ENCODE measurements at places on chromosomes 12 and 14.

GRCh38 chr14:42565556-42565955 is 958.9 kb downstream of the LRFN5 start:
- no peak for DNase-seq

DNA sequence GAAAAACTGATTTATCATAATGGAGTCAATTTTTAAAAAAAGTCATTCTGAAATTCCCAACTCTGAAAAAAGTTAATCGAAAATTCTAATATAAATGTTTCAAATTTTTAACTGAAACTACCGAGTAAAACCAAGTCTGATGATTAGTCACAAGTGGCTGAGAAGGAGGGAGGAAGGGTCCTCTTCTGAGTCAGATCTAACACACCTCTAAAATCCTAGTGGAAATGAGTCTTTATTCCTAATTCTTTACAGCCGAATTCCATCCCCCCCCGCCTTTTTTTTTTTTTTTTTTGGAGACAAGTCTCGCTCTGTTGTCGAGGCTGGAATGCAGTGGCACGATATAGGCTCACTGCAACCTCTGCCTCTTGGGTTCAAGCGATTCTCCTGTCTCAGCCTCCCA is 37.9 kb downstream of the RAD9B start:
- no peak for DNase-seq

- no peak for DNase-seq
These were observed 23.1 kb downstream of the PPTC7 start for GRCh38 chr12:110560048-110560447.

DNA sequence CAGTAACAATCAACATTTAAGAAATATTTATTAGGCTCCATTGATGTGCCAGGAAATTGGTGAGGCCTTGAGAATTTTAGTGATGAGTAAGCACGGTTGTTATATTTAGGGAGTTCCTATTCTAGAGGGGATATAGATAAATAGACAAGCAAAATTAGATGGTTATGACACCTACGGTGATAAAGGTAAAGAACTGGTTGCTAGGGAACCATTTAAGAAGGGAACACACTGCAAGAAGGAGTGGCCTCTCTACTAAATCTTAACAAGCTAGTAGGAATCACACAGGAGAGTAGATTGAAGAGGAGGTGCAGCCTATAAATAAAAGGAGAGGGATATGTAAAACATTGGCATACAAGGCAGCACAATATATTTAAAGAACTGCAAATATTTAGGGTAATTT is 155.2 kb downstream of the LRIG3 start:
- DNase-seq, result no peak

- no peak for DNase-seq
These were observed 61.4 kb downstream of the WSCD2 start for GRCh38 chr12:108190529-108190928.

DNA sequence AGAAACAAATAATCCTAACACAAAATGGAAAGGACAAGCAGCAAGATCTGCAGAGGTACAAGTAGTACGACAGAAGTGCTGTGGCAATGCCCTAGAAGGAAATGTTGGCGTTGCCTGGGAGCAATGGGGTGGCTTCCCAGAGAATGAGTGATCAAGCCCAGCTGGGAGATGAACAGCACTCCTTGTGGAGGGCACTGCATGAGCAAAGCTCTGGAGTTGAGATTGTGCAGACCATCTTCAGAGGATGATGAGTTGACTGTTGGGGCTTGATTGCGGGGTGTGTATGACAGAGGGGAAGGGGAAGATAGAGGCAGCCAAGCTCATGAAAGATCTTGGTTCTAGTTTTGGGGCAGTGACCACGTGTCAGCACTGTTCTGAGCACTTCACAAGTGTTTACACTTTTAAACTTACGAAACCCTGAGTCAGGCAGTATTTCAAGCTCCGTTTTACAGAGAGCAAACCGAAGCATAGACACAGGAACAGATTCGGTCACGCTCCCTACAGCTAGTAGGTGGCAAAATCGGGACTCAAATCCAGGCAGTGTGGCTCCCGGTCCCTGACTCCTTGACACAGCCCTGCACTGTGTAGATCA is 127.2 kb upstream of the LHX5 start:
- no peak for DNase-seq
